ENCODE measurements at places on chromosomes 3 and 15. TPM values are rescaled to one million over a fixed set of nuclear protein-coding genes. Genes with fewer than 3 reads are reported as not detected.

DNA sequence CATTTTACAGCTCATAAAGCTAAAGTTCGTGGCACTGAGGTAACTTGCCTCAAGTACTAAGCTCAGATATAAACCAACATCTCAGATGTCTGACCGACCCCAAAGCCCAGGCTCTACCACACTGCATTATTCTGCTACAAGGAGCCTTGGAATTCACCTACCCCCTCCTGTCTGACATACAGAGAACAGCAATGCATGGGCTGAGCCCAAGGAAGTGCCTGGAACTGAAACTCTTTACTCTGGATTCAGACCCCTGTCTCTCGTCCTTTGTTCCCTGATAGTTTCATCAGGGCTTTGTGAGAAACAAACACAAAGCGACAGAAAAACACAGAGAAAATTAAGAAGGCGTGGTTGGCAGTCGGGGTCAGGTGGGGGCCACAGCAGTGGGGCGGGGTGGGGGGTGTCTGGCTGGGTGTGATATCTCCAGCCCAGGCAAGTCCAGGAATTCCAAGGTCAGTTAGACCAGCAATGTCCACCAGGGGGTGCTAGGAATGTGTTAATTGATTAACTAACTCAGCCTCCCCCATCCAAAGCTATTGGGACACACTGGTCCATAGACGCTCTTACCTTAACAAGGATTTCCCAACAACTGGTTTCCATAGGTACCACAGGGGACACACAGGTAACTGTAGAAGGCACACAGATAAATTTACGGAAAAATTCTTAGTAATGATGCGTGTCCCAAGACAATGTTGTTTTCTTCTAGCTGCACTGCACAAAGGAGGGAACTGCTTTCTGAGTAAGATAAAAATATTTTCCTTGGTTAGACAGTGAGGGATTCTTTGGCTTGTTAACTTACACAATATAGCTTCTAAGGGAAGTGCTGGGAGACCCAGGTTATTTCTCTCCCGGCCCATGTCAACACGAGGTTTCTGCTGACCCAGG is 18.8 kb upstream of the SSUH2 start:
- no peaks in the 10 kb centered on the region for H3K4me1 ChIP-seq
- no peak overlapping the region for H3K4me3 ChIP-seq
- H3K27me3 ChIP-seq = peaks cover 24% of the 10 kb centered on the region
- H3K27ac ChIP-seq = no peak overlapping the region

DNA sequence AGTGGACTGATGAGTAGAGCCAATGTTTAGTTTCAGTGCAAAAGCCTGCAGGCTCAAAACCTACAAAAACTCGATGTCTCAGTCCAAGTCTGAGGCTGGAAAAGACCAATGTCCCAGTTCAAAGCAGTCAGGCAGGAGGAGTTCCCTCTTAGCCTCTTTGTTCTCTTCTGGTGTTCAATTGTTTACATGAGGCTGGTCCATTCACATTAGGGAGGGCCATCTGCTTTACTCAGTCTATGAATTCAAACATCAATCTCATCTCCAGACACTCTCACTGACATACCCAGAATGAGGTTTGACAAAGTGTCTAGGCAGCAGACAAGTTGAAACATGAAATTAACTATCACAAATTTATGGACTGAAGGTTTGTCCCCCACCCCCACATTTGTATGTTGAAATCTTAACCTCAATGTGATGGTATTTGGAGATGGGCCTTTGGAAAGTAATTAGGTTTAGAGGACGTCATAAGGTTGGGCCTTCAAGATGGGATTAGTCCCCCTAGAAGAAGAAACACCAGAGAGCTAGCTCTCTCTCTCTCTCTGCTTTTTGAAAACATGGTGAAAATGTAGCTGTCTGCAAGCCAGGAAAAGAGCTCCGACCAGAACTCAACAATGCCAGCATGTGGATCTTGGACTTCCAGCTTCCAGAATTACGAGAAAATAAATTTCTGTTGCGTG is 438.5 kb upstream of the RGMA start:
- H3K4me1 ChIP-seq = no peaks in the 10 kb centered on the region
- no peak overlapping the region for H3K4me3 ChIP-seq
- H3K27ac ChIP-seq = no peak overlapping the region
- H3K27me3 ChIP-seq = no peaks in the 10 kb centered on the region
- no peak for DNase-seq

GRCh38 chr15:26901041-26901440 is 34.2 kb downstream of the GABRA5 start:
- H3K4me3 ChIP-seq = no peak overlapping the region
- no peak for DNase-seq
- no peaks in the 10 kb centered on the region for H3K27me3 ChIP-seq
- H3K27ac ChIP-seq = no peak overlapping the region

GRCh38 chr3:69288161-69288895 is 97.6 kb downstream of the FRMD4B start:
- H3K27me3 ChIP-seq = no peaks in the 10 kb centered on the region
- H3K4me3 ChIP-seq = no peak overlapping the region
- no peak for DNase-seq
- H3K4me1 ChIP-seq = no peaks in the 10 kb centered on the region

The KBTBD13 gene
- not detected for total RNA-seq

GRCh38 chr3:11776346-11776745 is 70.3 kb downstream of the TAMM41 start:
- no peak overlapping the region for H3K27ac ChIP-seq
- no peak for DNase-seq
- peaks cover under 1% of the 10 kb centered on the region for H3K4me1 ChIP-seq
- no peak overlapping the region for H3K4me3 ChIP-seq

The GOLGA6L4 gene
- 4.6 TPM for total RNA-seq

DNA sequence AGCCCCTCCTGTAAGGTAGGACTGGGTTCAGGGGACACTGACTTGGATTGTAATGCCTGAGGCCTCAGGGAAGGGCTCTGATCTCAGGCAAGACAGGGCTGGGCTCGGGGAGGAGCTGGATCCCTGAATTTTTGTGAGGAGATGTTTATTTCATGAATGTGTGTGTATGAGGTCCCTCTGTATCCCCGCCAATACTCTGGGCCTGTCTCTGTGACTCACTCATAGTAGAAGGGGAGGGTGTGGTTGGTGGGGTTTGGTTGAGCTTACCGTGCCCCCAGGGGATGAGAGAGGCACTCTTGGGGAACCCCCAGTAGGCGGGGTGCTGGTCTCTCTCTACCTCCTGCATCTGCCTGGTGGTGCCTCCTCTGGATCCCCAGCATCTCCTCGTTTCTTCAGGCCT is 28.1 kb downstream of the RPSA start:
- peaks cover 2% of the 10 kb centered on the region for H3K4me1 ChIP-seq
- no peaks in the 10 kb centered on the region for H3K36me3 ChIP-seq
- H3K27ac ChIP-seq = no peak overlapping the region
- DNase-seq = no peak

DNA sequence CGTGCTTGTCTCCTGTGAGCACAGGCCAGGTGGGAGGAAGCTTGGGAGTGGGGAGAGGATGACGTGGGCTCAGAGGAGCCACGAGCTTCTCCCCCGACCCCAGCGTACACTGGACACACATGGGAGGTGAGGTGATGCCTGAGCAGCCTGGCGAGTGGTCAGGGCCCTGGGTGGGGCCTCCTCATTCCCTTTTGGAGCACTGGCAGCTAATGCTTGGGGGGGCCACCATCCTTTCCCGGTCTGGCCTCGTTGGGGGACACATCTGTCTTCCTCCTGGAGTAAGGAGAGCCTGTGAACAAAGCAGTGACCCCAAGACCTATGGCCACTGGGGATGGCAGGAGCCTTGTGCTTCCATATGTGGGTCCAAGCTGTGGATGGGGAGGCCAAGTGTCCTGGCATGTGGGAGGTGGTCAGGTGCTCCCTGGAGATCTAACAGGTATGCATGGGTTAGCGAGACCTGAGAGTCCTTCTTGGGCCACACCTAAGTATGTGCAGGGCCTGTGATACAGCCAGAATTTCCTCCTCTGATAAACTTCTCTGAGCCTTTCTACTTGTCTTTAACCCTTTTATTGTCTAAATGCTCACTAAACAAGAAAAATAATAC is 9.5 kb downstream of the KLF13 start:
- peaks cover 10% of the 10 kb centered on the region for H3K36me3 ChIP-seq
- peaks cover 92% of the 10 kb centered on the region for H3K4me1 ChIP-seq
- peak overlapping the region; percentile 41 for H3K4me3 ChIP-seq
- H3K27ac ChIP-seq = peak overlapping the region; percentile 70
